ENCODE measurements at places on chromosomes 16 and 17.

DNA sequence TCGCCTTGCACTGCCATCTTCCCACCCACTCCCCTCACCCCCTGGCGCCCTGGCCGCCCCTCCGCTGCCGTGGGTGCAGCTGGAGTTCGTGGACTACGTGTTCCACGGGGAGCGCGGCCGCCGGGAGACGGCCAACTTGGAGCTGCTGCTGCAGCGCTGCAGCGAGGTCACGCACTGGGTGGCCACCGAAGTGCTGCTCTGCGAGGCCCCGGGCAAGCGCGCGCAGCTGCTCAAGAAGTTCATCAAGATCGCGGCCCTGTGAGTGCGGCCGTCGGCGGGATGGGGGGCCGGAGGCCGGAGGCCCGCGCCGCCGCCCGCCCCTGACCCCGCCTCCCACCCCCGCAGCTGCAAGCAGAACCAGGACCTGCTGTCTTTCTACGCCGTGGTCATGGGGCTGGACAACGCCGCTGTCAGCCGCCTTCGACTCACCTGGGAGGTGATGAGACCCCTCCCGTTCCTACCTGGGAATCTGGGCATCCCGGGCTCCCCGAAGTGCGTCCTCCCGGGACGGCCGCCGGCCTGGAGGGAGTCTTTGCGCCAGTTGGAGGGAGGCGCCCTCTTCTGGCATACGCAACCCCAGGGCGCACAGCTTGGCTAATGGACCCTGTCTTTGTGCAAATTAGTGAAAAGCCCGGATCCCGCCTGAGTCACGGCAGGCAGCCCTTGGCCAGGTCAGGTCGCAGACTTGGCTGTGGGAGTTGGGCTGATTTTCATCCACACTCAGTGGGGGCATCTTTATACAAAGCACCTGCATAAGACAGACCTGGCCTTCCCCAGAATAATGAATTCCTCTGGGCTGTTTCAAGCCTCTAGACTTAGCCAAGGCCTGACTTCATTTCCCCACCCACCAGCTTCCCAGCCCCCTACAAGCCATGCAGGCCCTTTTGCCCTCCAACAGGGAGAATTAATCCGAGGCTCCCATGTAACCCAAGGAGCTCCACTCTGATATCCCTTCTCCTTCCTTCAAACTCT, 14.3 kb downstream of the RAPGEFL1 start:
- peak; percentile 18 for DNase-seq

- no peak for DNase-seq
Measured at GRCh38 chr17:71378036-71378435, 742.8 kb upstream of the SOX9 start.

GRCh38 chr16:85428168-85428898, 184.8 kb upstream of the GSE1 start:
- no peak for DNase-seq

DNA sequence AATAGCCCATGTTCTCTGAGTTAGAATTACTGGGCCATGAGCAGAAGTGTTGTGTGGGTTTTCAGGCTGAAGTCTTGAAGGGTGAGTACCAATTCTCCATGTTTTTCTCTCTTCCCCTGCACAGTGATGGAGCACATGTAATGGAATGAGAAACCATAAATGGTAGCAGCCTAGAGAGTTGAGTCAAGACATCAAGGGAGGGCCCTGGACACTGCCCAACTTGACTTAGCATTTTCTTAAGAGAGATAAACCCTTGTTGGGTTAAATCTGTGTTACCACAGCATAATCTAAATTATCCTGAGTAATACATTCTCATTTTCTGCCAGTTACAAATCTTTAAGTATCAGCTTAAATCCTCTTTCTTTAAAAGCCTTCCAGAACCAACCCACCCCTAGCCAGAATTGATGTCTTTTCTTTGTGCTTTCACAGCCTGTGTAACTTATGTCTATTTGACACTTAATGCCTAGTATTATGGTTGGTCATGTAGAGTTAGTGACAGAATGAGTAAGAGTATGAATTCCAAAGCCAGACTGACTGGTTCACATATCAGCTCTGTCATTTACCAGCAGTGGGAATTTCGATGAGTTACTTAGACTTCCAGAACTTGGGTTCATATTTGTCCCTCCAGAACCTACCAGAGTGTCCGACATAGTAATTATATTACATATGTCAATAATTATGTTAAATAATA, 27.0 kb upstream of the RGS9 start:
- DNase-seq = no peak

- DNase-seq = no peak
Measured at GRCh38 chr17:41512546-41513167, 6.0 kb downstream of the KRT15 start.

DNA sequence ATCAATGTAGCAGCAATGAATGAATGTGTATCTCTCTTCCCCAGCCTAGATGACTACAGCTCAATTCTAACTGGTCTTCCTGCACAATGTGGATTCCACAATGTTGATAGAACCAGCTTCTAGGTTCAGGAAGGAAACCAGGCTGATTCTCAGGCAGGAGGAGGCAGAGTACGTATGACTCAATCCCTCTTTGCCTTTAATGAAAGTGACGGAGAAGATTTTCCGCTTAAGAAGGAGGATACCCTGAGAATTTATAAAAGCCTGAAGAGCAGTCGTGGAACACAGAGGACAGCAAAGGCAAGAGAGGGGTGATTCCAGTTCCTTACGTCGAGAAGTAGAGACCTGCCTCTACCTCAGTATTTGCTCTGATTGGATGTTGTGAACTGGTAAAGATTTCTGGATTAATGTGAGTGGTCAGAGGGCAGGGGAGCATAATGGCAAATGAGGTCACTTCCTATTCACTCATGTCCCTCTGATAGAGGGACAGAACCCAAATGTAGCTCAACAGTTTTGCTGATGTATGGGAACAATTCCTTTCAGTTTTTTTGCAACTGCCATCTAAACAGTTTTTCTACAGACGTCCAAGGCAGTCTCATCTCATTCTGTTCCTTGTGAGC, 15.0 kb upstream of the SLC16A11 start:
- DNase-seq = no peak

Measured in activated naive CD8-positive, alpha-beta T cell treated with anti-CD3 and anti-CD28 coated beads, Interleukin-2, amount 50 U/mL, for 16 hours (primary cell).